DND-41 (cell line): ENCODE measurements at places on chromosomes 16 and 17.
A peak's percentile ranks its signal among the peaks of the same experiment; 100 is the strongest.

DNA sequence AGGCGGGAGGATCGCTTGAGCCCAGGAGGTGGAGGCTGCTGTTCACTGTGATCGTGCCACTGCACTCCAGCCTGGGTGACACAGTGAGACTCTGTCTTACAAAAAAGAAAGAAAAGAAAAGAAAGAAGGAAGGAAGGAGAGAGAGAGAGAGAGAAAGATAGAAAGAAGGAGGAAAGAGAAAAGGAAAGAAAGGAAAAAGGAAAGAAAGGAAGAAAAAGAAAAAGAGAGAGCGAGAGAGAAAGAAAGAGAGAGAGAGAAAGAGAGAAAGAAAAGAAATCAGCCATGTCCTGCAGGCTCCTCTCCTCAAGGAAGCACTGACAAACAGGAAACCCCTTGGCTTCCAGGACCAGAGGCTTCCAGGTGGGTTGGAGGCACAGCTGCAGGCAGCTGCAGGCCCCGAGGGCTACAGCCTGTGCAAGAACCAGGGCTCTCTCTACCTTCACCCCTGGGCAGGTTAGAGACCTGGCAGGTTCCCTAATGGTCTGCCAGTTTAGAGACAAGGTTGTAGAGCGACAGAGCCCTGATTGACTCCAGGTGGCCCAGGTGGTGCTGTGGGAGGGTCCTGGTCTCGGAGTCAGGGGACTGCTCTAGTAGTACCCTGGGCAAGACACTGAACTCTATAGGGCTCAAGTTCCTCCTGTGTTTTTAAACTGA, 53.8 kb downstream of the PECAM1 start:
- DNase-seq, result no peak

DNA sequence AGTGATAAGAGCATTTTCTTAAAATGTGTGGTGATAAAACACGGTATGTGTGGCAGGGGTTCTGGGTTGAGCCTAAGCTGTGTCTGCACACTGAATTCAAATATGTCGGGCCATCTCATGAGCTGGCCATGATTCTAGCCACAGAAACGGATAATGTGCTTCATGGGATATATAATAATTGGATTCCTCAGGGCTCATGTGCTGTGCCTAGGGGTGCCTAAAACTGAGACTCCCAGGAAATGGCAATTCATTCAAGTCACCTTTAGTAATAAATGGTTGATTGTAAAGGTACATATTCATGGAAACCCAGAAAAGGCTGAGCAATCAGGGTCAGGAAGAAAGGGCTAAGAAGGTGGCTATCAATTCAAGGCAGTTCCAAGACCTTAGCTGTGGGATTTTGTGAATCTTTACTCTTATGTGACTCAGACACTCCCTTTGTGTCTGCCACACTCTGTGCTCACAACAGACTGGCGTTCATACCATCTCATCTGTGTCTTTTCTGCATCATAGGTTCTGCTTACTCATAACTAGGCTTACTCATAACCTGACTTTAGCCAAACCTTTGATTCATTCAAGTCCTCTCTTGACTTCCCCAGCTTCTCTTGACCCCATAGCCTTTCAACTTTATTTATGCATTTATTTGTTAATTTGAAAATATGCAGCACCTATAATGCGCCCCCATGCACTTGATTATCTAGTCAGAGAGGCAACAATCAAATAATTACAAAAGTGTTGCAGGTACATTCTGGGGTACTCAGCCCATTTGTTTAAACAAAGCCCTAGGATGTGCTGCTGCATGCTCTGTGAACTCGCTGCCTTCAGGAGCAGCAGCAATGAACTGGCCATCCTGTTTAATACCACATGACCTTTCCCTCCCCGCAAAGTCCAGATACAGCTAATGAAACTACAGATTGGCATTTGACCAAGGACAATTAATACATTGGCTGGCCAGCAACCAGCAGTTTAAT, 28.4 kb upstream of the MED13 start:
- DNase-seq, result no peak

DNA sequence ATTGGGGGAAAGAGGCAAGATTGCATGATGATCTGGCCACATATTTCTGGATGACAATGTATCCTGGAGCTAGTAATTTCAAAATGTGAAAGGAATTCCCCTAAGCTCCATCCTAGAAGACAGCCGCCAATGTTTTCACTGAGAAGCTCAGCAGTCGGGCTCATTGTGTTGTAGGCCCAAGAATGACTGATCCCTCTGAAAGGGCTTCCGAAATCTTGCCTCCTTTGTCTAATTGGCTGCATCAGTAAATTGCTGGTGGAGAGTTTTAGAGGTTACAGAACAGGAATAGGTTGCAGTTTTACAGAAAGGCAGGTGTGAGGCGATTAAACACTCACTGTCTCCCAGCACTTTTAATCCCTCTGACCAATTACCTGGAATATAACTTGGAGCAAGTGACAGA, 464.1 kb upstream of the SALL1 start:
- DNase-seq, result no peak

GRCh38 chr17:8332688-8333087, 7.0 kb upstream of the ODF4 start:
- DNase-seq, result no peak

DNA sequence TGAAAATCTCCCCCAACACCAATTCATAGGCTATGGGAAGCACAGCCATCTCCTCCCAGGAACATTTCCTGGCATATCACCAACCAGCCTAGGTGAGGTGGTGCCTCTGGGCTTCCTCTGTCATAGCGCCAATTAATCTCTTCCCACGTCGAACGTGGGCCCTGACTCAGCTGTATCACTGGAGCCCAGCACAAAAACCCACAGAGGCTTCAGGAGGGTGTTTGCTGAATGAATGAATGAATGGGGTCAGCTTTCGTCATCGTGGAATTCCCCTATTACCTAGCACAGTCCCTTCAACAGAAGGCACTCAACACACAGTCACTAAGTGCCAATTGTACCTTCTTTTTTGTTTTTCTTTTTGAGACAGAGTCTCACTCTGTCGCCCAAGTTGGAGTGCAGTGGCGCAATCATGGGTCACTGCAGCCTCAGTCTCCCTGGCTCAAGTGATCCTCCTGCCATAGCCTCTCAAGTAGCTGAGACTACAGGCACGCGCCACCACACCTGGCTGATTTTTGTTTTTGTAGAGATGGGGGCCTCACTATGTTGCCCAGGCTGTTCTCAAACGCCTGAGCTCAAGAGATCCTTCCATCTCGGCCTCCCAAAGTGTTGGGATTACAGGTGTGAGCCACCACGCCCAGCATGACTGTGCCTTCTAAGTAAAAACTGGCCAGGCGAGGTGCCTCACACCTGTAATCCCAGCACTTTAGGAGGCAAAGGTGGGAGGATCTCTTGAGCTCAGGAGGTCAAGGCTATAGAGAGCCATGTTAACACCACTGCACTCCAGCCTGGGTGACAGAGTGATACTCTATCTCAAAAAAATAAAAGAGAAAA, 4.1 kb downstream of the ZNF688 start:
- no peak for DNase-seq

GRCh38 chr16:22898874-22899348, 84.9 kb downstream of the HS3ST2 start:
- peak; percentile 66 for DNase-seq

DNA sequence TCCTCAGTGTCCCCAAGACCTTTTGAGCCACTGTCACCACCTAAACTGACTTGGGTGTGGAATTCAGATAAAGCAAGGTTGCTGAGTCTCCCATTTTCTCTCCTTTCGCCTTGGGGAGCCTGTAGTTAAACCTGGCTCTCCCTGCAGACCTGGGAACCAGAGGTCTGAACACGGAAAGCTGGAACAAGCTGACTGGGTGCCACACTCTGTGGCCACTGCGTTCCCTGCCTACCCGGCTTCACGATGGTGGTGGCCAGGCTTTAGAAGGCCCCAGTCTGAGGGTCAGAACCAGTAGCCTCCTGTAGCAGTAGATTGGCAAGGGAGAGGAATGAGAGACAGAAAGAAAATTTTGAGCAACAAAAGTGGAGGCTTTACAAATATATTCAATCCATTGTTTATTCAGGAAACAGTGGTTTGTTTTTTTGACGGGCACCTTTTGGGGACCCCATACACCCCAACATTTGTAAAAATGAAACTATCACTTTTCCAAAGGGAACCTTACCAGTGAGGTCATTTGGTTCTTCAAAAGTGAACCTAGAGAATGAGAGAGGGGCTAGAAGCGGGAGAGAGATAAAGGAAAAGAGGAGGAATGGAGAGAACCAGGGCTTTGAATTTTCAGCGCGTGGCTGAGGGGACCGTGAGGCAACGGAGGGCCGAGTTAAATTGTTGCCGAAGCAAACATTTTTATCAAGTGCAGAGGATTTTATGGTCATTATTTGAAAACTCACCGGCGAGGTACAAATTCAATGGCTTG, 1.8 kb upstream of the HOXB8 start:
- no peak for DNase-seq

DNA sequence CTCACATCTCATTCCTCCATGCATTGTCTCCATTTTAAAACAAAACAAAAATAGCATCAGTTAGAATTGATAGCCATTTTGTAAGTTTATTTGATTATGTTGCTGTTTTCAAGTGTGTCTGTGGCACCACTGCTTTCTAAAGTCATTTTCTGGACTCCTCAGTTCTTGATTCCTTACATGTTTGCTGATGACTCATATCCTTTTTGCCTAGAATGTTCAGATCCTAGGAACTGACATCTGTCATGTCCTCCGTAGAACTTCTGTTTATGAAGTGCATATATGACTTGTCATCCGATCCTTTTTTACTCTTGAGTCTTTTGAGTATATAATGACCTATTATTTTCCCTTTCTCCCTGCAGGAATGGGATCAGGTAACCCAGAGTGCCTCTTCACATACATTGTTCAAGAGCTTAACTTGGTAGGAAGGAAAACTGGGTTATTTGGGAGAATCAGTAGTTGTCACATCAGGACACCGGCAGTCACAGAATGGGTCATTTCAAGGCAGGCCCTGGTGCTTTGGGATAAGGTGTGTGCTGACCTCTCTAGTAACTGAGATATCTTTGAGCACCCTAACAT, 69.2 kb downstream of the MAP2K4 start:
- no peak for DNase-seq

- DNase-seq, result no peak
These were observed 6.0 kb upstream of the LPCAT2 start for GRCh38 chr16:55502801-55503366.

DNA sequence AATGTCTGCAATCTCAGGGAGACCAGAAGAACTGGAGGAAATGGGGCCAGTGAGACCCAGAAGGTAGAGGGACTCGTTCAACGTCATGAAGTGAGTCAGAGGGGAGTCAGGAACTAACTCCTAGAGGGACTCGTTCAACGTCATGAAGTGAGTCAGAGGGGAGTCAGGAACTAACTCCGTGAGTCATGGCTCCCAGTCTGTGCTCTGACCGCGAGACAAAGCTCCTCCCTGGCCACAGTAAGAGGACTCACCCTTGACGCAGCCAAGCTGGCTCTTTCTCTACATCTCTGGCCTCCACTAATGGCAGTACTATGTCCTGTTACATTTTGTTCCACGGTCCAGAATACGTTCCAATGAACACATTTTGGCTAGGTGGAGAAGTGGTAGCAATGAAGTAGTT, 902.5 kb downstream of the KCNJ2 start:
- no peak for DNase-seq
